ENCODE measurements at places on chromosomes 5 and 9. TPM values are rescaled to one million over a fixed set of nuclear protein-coding genes. Genes with fewer than 3 reads are reported as not detected.
A peak's percentile ranks its signal among the peaks of the same experiment; 100 is the strongest.

DNA sequence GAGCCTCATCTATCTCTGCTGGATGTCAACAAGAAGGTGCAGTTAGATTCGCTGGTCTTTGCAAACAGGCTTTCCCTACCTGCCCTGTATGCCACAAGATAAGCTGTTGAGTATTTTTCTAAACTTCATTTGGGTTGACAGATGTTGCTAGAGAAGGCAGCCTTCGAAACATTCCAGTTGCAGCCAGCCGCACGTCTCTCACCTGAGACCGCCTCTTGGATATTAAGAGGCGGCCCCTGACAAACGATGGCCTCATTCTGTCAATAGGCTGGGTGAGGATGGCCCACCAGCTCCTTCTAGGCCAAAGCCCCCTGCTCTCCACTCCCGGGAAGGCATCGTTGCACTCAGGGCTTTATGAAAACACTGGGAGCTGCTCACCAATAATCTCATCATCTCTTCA is 181.6 kb downstream of the DAB2IP start:
- DNase-seq = peak; percentile 0

Gene ACOT12
- 0.55 TPM for total RNA-seq

GRCh38 chr5:147055089-147055826 is 176.7 kb upstream of the PPP2R2B start:
- no peak for DNase-seq

DNA sequence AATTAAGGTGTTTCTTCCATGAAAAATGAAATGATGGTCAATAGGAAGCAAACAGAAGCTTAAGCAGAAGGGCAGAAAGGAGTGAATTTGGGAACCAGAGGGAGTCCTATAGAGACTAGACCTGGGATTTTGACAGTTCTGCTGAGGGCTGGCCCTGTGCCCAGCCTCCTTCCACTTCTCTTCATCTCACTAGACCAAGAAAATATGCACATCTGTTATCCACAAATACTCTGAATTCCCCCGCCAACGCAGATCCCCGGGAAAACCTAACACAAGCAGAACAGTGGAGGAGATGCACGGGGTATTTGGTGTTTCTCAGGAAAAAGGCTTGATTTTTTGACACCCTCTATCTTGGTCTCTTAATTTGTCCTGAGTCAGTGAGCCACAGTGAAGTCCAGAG is 22.7 kb downstream of the GRIA1 start:
- DNase-seq = no peak

Gene PTGES
- 7.5 TPM for total RNA-seq

Gene F12
- total RNA-seq = not detected

DNA sequence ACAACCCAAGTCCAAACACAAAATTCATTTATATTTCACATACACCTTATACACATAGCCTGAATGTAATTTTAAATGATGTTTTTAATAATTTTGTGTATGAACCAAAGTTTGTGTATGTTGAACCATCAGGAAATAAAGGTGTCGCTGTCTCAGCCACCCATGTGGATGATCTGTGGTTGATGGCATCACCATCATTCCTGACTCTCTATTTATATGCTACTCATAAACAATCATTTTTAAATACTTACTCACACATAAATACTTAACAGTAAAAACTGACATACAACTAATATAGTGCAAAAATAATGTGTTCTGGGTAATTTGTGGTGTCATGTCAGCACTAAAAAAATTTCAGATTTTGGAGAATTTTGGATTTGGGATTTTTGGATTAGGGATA is 38.4 kb downstream of the SMC5 start:
- no peak for DNase-seq

GRCh38 chr9:116504893-116505480 is 182.1 kb upstream of the TRIM32 start:
- DNase-seq = no peak

- no peak for DNase-seq
Measured at GRCh38 chr9:35948451-35948850, 9.5 kb downstream of the OR2S2 start.

DNA sequence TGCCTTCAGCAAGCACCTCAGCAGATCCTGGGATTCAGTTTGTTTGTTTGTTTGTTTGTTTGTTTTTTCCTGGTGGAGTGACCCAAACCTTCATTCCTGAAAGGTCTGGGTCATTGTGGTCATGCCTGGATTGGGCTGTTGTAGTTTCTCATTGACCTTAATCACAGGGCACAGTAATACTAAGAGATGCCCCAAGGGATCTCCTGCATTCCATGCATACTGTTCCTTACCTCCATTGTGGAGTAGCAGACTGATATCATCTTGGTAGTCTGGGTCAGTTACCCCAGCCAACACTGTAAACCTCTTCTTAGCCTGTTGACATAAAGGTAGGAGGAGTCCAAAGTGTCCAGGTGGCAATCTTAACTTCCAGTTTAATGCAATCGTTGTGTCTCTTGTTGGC is 1466.7 kb upstream of the CDH9 start:
- DNase-seq = no peak

DNA sequence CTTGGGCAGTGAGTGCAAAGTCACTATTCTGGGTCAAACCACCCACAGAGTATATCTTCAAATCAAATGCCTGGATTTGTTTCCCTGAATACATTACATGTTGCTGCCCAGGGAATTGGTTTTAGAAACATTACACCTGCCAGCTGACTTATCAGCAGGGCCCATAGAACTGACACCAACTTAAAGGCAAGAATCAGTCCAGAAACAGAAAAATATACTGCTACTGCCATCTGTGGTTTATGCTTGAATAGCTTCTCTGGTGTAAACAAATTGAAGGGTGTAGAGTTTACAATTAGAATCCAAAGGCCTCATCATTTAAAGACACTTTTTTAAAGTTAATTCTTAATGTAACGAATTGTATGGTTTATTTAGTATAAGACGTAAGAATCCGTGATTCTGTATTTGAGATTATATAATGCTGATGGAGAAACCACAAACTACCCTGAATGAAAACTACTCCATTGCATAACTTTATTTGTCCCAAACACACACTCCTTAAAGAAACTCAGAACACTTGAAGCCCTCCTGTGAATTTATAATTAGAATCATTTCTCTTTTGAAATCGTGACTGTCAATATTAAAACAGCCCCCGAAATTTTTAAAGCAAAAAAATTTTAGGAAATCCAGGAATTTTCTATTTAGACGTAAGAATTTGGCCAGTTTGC is 6.2 kb downstream of the NR6A1 start:
- no peak for DNase-seq

DNA sequence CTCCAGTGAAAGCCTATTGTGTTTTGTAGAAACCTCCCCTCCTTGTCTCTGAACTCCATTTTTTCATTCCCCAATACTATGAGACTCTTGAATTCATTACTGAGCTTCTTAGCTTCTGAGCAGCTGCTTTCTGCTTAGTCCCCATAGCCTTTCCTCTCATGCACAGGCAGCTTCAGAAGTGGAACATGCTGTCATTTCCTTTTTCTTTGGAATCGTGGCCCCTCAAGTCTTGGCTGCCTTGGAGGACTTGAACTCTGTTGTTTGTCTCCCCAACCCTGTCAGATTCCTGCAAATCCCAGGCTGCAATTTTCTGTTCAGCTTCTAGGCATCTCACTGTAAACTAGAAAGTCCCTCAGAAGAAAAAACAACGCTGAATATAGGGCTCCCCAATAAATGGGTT is 268.5 kb downstream of the ARRDC3 start:
- no peak for DNase-seq

- DNase-seq = peak; percentile 34
Measured at GRCh38 chr5:7849681-7850394, 1.1 kb downstream of the CFAP90 start.

DNA sequence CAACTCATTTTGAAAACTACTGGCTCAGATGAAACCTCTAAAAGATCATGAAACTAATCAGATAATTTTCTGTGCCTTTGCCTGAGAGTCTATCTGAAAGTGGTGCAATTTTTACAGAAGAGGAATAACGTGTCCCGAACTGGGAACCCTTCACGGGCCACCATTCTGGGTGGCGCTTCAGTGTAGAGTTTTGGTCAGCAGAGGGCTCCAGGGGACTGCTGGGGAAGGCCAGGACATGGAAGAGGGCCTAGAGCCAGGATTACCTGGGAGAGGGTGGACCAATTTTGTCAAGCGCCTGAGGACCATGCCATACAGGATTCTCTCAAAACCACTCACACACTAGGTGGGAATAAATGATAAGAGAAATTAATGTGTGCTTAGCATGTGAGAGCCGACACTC is 49.7 kb upstream of the PLEKHG4B start:
- no peak for DNase-seq

DNA sequence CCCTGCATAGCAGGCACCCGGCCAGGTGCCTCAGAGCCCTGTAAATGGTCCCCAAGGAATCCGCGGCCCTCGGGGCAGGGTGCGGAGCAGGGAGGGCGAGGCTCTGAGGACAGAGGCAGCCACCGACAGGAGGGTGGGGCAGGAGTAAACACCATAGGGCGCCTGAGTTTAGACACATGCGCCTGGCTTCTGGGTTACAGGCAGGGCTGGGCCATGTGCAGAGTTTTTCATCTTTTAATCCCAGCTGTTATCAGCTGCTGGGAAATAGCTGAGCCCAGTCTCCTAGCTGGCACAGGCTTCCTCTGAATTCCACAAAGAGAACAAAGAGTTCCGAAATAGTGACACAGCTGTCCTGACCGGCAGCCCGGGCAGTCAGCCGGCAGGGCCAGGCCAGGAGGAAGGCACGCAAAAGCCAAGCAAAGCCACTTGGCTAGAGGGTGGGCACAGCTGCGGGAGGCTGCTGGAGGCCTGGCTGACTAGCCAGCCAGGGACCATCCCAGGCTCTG is 98.9 kb upstream of the PHYKPL start:
- no peak for DNase-seq

- no peak for DNase-seq
Measured at GRCh38 chr5:83026516-83026915, 50.7 kb downstream of the TMEM167A start.

- no peak for DNase-seq
Measured at GRCh38 chr9:78023003-78023741, 8.4 kb downstream of the GNAQ start.

- DNase-seq = peak; percentile 74
Measured at GRCh38 chr9:77848897-77849296, 182.7 kb downstream of the GNAQ start.

- no peak for DNase-seq
Measured at GRCh38 chr9:123039617-123040219, 6.3 kb downstream of the GPR21 start.

Gene MRRF
- 44.7 TPM for total RNA-seq

- DNase-seq = no peak
Measured at GRCh38 chr5:53339962-53340540, 140.4 kb upstream of the FST start.

All from uterus (tissue), 4 donors.